ENCODE measurements at places on chromosomes 4 and X. TPM values are rescaled to one million over a fixed set of nuclear protein-coding genes. Genes with fewer than 3 reads are reported as not detected.

Gene APLN
- polyA plus RNA-seq, result 0.19 TPM

GRCh38 chr4:177517862-177518261, 75.6 kb upstream of the AGA start:
- no peak for DNase-seq

- no peak for DNase-seq
Measured at GRCh38 chr4:6257247-6258025, 12.2 kb upstream of the WFS1 start.

Gene ERAS
- polyA plus RNA-seq, result 0.11 TPM

Gene PORCN
- polyA plus RNA-seq, result 8.5 TPM

DNA sequence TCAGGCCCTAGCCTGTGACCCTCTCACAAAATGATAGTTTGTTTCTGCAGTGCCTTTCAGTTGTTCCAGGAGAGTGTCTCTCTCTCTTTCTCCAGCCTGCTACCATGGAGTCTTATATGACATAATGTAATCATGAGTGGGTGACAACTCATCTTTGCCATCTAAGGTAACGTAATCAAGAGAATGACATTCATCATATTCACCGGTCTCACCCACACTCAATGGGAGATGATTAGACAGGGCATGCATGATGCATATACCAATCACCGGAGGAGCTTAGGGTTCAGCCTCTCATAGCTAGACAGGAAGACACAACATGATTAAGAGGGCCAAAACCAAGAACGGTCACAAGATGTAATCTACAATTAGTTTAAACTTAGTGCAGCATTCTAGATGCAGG, 97.1 kb upstream of the FAM9B start:
- no peak for DNase-seq

Measured in pancreas (tissue), 10 donors.